ENCODE measurements at places on chromosomes 13 and 19.
A peak's percentile ranks its signal among the peaks of the same experiment; 100 is the strongest.

GRCh38 chr13:78183732-78184131, 265.1 kb upstream of the EDNRB start:
- no peak for DNase-seq

DNA sequence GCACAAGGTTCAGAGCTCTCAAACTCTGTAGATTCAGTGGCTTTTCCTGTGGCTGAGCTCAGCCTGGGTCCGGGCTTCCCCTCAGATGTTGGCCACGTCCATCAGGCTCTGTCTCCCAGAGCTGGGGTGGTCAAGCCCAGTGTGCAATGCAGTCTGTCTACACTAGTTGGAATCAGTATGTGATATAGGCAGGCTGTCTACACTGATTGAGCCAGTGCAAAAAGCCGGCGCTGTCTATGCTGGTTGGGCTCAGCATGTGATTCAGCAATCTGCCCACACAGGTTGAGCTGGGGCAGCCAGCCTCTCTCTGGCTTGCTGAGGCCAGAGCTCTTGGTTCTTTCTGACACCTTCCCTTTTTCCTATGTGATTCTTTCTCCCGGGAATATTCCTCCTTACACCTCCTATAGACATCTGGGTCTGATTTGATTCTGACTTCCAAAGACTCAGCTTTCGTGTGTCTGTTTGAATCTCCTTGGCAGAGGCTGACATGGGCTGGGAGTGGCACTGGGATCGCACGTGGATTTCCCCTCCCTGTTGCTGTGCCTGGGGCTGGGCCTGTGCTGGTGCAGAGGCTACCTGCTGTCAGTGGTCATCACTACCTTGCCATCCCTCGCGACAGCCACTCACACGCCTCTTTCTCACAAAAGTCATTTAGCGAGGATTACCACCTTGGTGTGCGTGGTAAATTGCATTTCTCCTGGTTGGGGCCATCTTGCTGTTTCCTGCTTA, 9.3 kb downstream of the CHST8 start:
- DNase-seq, result no peak

DNA sequence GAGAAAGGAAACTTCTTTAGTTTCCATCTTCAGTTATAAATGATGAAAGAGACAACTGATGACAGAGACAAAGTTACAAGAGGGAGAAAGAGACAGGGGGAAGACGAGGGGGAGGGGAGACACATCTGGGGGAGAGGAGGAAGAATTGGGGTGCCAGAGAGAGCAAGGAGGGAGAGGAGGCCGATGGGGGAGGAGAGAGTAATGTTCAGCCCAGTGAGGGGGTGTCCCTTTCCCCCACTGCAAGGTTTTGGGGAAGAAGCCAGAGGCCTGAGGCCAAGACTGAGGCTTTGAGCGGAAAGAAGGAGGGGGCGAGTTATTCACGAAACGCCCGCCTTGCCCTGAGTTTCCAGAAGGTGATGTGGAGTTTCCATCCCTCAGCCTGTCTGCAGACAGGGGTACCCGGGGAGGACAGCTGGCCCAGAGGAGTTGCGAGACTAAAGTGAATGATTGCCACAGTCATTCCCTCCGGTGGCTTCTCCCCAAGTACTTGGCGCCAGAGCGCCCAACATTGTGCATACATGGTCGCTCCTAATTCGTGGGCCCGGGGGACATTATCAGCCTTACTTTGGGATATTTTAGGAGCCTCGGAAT, 558 bp upstream of the PPAN start:
- DNase-seq, result peak; percentile 69

DNA sequence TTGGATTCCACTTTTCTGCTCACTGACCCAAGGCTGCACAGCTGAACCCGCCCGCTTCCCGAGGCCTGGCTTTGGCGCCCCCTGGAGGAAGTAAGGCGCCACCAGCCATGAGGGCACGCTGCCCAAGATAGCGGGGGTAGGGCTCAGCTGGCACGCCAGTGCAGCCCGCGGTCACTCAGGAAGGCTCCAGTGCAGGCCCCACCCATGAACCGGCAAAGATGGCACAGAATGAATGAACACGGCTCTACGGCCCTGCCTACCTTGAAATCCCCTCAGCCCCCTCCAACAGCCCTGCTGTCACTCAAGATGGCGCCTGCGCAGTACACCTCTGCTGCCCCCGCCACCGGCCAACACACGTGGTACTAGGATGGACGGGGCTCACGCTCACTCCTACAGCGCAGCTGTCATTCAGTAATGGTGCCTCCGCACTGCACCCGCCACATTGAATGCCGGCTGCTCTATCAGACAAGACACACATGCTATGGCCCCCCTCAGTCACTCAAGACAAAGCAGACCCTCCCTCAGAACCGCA, 3.0 kb downstream of the PEG3 start:
- DNase-seq, result no peak

GRCh38 chr13:40207001-40207478, 459.4 kb downstream of the FOXO1 start:
- DNase-seq, result no peak

GRCh38 chr13:98489446-98490194, 87.3 kb downstream of the STK24 start:
- DNase-seq, result no peak

Data from stimulated activated CD4-positive, alpha-beta T cell treated with anti-CD3 and anti-CD28 coated beads, Interleukin-1b, Interleukin-23, amount 100 ng/mL, for 4 hours (primary cell).